Pons (tissue), 1 donor: ENCODE measurements at places on chromosomes 11 and 22.

GRCh38 chr11:70397983-70398833, at the start of gene CTTN:
Gene CTTN, plus strand, starts transcription at chr11:70398529. Its CDS starts 8,769 bp downstream, at chr11:70407298.
- DNase-seq = peak; percentile 69

DNA sequence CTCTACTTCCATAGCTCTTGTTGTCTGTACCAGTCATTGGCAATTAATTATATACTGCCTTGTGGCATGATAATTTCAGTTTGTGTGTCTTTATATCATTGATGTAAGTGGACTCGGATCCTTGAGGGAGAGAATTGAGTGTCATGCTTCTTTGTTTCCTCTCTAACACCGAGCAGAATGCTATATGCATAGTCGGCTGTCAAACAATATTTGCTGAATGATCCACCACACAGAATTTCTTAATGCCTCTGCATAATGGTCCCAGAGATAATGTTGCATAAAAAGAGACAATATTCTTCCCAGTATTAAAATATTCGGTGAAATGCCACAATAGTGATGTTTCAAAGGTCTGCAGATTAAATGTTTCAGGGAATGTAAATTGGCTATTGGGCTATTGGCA, 664.8 kb downstream of the NTM start:
- DNase-seq = no peak

GRCh38 chr11:100575860-100576717, 111.0 kb upstream of the ARHGAP42 start:
- DNase-seq = peak; percentile 85

DNA sequence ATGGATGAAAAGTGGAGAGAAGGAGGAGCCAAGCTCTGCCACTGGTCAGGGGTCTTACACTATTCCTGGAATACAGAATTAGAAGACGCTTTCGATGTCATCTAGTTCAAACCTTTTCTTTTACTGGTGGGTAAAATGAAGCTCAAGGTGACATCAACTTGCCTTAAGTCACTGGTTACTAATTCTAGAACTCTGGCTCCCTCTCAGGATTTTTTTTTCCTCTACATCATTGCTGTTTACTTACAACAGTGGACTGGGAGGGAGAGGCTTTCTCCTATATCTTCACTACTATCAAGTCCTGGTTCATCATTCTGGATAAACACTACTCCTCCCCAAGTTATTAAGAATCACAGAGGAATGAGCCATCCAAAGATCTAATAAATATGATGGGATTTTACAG, 82.9 kb downstream of the ETS1 start:
- DNase-seq = no peak

GRCh38 chr22:37097346-37097745, 12.2 kb downstream of the TMPRSS6 start:
- DNase-seq = no peak

GRCh38 chr22:44892803-44893730, 116.7 kb downstream of the PHF21B start:
- no peak for DNase-seq

DNA sequence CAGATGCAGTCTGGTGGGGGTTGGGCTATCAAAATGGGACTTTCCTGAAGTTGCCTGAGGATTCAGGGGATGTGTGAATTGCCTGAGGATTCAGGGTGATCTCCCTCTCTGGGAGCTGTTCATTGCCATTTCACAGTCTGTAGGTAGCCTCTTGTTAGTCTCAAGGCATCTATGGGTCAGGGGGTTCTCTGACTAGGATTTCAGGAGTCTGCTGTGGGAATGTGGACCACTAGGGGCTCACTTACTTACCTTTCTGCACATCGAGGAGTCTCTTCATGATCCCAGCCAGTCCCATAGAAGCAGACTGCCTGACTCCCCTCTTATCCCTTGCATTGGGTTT, 54.0 kb downstream of the KCNQ1OT1 start:
- DNase-seq = no peak

- DNase-seq = no peak
Observed at GRCh38 chr22:50545522-50546325, at the start of gene KLHDC7B. Gene KLHDC7B, plus strand, starts transcription at chr22:50545899. Its CDS starts 345 bp downstream, at chr22:50546244.

- DNase-seq = no peak
Observed at GRCh38 chr11:79265756-79266322, 175.0 kb downstream of the TENM4 start.

DNA sequence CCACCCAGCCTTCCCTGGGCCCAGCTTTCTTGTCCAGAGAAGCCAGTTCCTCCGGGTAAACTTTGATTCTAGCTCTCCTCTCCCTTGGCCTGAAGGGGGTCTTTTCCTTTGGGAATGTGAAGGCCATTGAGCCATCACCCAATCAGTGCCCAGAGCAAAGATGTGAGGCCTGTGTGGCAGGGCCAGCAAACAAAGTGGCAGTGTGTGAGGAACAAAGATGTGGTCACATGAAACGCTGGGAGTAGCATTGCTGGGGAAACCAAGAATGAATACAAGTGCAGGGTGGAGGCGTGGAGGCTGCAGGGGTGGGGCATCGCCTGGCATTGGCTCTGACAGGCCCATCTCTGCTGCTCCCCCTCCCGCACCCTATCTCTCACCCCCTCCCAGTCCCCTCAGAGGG, 91.9 kb upstream of the BID start:
- DNase-seq = peak; percentile 99

DNA sequence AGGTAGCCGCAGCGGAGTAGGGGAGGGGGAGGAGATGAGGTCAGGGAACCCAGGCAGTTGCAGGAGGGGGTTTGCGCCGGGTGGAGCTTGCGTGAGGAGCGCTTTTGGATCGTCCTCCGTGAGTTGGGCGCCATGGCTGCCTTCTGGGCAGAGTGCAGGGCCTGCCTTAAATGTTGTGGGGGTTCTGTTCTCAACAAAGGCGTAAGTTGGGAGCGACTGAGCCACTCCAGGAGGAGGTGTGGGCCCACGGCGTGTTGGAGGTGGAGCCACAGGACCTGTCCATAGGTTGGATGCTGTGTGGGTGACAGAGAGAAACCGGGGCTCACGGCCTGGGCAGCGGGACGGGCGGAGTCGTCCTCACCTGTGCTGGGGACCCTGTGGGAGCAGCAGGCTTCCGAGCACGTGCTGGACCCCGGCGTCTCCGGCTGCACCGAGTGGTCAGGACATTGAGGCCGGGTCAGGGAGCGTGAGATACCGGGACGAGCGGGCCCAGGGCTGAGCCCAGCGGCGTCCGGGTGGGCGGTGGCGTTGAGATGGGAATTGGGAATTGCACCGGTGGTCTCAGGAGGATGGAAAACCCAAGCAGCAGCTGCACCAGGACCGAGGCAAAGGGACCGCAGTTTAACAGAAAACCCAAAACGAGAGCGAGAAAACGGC, 977 bp upstream of the PGGHG start:
- no peak for DNase-seq

- DNase-seq = no peak
Observed at GRCh38 chr11:68838572-68838964, 3.1 kb downstream of the CPT1A start.
